Eye (tissue), 1 donor: ENCODE measurements at places on chromosomes 3 and 15.

GRCh38 chr3:114154321-114154821, 24.5 kb downstream of the DRD3 start:
- peak; percentile 7 for DNase-seq

DNA sequence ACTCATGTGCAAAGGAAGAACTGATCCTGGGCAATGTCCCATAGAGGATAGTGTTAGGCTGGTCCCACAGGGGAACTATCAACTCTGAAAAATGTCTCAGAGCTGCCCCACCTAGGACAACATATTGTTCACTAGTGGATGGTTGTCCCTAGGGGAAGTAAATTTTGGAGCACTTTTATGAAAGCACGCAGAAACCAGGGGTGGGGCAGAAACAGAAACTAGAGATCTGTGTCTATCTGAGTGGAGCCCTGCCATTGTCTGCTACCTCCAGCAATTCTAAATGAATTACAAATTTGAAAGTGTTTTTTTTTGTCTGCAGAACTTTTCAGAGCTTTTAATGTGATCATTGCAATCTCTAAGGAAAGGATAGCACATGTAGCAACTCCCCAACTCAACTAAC, 357.1 kb upstream of the PROK2 start:
- no peak for DNase-seq

DNA sequence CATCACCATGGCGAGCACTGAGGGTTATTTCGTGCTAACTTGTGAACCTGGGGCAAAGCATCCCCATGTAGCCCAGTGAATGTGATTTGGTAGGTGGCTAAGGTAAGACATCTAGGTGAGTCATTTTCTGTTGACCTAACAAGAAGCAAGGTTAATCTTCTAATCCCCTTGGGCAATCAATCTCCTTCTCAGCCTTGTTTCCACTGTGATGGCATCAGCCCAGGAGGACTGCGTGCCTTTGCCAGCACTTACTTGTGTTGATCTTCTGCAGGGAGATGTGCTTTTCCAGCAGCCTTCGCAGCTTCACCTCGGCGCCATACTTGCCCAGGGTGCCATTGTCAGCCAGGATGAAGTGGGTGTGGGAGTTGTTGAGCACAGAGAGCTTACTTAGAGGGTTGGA, 35.7 kb downstream of the TRPM1 start:
- DNase-seq, result no peak

DNA sequence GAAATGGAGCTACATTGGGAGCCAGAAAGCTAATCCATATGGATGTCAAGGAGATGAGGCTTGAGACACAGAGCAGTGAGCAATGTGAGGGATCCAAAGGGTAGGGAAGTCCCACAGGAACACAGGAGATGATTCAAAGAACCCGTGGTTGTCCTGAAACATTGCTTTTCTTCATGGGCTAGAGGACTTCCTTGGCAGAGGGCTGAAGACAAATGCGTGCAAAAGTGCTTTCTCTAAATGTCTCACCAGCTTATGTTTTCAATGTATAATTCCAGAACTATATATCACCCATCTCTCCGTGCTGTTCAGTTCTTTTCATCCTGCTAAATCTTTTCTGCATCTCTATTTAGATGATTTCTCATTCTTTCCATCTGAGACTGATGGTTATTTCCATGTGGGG, 46.0 kb upstream of the GOLGA8A start:
- DNase-seq, result no peak
